ENCODE measurements at places on chromosomes 12 and 14.

GRCh38 chr14:55192054-55192621 is 753 bp upstream of the DLGAP5 start:
- DNase-seq: no peak

DNA sequence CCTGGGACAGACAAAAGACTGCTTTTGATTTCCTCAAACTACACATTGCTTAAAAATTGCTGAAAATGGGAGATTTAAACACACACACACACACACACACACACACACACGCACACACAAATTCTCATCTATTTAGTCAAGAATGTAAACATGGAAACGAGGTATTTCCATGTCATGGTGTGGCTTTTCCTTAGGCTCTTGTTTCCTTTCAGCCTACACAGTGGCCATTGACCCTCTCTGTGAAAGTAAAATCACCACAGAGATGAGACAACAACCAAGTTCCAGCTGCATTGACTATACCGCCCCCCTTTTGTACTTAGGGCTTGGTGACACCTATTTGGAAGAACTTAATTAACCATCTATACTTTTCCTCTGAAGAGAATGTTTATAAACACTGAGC is 41.9 kb downstream of the TTC8 start:
- peak; percentile 41 for DNase-seq

- DNase-seq: no peak
Observed at GRCh38 chr12:18716236-18716635, 21.6 kb downstream of the PLCZ1 start.

- peak; percentile 40 for DNase-seq
Observed at GRCh38 chr14:49621114-49621881, 699 bp downstream of the MGAT2 start.

- no peak for DNase-seq
Observed at GRCh38 chr14:104220215-104221070, 82.1 kb downstream of the KIF26A start.

DNA sequence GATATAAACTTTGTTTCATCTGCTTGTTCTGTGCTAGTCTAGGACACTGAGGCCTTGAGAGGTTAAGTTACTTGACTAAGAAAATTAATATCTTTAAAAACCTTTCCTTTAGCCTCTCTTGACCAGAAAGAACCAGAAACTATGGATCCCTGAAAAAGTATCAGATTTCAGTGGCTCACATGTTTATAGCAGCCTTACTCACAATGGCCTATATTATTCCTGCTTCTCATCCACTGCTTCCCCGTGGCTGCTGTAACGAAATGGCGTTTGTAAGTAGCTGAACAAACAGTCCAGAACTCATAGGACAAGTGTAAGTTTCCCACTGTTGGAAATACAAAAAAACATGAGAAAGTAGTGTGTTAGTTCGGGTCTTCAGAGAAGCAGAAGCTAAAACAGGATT is 3.2 kb upstream of the PYGL start:
- DNase-seq: no peak

DNA sequence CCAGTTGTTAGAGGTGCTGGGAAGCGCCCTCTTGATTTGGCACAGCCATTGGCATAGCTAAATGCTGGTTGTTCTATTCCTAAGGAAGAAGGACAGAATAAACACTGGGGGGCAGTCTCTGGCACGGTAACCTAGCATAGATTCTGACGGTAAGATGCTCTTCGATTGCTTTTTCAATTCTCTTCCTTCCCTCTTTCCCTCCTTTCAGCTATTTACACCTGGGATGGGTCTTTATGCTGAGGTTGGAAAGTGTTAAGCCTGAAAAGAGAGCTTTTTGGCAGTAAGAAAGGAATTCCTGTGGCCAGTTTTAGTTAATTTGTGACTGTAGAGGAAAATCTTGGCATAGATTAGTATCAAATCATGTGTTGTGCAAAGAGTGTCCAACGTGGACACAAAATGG is 162.8 kb downstream of the SNAPC1 start:
- DNase-seq: no peak

DNA sequence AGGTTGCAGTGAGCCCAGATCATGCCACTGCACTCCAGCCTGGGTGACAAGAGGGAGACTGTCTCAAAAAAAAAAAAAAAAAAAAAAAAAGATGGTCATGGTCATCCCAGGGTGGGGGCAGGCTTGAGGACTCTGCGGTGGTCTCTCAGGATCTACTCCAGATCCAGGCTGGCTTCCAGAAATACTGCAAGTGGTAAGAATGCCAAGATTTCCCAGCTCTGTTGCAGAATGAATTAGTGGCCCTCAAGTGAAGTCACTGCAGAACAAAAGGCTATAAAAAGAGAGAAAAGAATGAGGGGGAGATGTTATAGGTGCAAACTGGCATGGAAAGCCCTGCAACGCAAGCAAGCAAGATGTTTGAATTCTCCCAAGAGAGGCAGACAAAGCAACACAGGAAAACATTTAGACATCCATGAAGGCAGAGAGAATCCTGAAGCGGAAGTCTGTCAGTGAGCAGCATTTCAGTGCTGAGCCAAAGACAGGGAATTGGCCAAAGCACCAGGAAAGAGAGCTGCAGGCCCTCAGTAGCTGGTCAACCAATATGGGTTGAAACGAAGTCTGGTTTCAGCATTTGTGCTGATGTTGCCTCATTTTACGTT is 31.9 kb upstream of the ETFBKMT start:
- DNase-seq: no peak

GRCh38 chr14:102878174-102878969 is 44.1 kb upstream of the AMN start:
- DNase-seq: no peak

GRCh38 chr12:14828892-14829291 is 14.4 kb downstream of the ART4 start:
- DNase-seq: no peak

- DNase-seq: no peak
Observed at GRCh38 chr14:39434401-39434800, 2.2 kb upstream of the FBXO33 start.

DNA sequence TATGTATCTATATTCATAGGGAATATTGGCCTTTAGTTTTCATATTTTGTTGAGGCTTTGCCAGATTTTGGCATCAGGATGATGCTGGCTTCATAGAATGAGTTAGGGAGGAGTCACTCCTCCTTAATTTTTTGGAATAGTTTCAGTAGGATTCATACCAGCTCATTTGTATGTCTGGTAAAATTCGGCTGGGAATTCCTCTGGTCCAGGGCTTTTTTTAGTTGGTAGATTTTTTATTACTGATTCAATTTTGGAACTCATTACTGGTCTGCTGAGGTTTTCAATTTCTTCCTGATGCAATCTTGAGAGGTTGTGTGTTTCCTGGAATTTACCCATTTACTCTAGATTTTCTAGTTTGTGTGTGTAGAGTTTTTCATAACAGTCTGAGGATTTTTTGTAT is 175.2 kb downstream of the EPS8 start:
- no peak for DNase-seq

DNA sequence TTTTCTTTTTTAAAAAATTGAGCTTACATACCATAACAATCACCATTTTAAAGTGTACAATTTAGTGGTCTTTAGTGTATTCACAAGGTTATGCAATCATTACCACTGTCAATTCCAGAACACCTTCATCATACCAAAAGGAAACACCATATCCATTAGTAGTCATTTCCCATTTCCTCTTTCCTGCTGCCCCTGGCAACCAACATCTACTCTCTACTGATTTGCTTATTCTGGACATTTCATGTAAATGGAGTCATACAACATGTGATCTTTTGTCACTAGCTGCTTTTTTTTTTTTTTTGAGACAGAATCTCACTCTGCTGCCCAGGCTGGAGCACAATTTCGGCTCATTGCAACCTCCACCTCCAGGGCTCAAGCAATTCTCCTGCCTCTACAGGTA is 66.8 kb upstream of the CFL2 start:
- peak; percentile 93 for DNase-seq

- peak; percentile 98 for DNase-seq
Observed at GRCh38 chr12:19138551-19138950, 9.0 kb downstream of the PLEKHA5 start.

GRCh38 chr12:124719231-124719630 is 144.4 kb downstream of the SCARB1 start:
- DNase-seq: no peak

GRCh38 chr14:38101679-38102078 is 106.0 kb upstream of the SSTR1 start:
- no peak for DNase-seq

- no peak for DNase-seq
Observed at GRCh38 chr14:100299238-100299560, 7.0 kb downstream of the SLC25A29 start.
